ENCODE measurements at places on chromosomes 7 and 10.

- no peak for DNase-seq
These were observed 50.7 kb upstream of the GHITM start for GRCh38 chr10:84088626-84089025.

DNA sequence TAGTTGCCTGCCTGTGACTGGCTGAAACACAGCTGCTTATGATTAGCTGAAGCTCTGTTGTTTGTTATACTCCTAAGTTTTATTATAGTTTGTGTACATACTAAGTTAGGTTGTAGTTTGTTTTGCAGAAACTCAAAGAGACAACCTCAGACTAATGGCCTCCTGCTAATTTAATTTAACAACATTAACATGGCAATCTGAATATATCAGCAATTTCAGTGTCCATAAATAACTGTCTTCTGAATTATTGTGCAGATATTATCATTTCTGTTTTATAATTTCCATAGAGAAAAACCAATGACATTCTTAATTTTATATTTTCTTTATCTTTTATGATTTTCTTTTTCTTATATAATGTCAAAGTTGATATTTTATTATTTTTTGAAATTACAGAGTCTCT lies 298.1 kb upstream of the PLXDC2 start:
- no peak for DNase-seq

DNA sequence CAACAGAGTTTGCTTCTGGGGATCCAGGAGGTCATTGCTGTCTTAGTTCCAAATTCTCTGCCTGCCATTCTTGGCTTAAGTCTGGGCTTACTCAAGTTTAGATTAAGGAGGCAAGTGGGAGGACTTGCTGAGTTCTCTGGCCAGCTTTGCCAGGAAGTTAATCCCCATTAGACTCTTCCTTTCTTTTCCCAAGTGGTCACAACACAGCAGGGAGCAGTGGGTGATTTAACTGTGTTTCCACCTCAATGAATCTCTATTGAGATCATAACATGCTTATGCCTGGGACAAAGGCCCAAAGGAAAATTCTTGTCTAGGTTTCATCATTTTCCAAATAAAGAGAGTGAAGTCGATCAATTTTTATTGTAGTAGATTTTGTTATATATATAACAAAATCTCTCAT lies 1159.6 kb downstream of the SORCS3 start:
- DNase-seq, result no peak

DNA sequence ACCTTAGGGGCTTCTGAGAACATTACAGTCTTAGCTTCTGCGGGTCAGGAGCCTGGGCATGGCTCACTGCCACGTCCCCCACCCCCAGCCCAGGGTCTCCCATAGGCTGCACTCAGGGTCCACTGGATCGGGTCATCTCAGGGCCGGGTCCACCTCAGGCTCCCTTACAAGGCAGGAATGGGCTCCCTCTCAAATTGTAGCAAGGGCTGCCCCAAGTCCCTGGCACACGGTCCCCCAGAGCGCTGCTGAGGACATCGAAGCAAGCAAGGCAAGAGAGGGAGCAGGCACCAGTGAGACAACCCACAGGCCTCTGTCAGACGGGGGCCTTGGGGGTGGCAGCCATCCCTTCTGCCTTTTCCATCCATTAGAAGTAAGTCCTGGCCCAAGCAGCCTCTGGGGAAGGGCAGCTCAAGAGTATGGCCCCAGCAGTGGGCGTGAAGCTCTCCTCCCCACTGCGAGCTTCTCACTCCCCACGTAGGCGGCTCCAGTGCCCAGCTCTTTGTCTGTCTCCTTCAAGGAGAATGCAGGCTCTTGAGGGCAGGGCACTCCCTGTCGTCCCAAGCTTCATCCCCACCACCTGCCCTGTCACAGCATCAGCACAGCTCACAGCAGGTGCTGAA lies 18.0 kb upstream of the RET start:
- DNase-seq, result no peak

DNA sequence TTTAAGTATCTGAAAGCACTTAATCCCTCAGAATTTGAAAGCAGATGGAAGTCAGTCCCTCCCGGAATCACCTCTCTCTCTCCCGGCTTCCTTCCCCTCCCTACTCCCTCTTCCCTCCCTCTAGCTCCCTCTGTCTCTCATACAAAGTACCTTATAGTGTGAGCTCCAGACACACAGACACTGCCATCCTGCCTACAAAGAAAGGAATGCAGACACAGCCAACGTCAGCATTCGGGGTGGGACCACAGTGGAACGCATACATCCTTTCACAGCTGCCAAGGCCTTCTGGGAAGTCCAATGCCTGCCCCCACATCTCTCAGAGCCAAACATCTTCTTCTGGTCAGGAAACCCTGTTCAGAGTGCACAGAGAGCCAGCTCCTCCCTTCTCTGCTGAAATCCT lies 9.3 kb downstream of the NOD1 start:
- DNase-seq, result no peak

- no peak for DNase-seq
These were observed 166.6 kb downstream of the INHBA start for GRCh38 chr7:41536122-41536872.

GRCh38 chr10:91627344-91628102 lies 5.3 kb downstream of the PPP1R3C start:
- no peak for DNase-seq

DNA sequence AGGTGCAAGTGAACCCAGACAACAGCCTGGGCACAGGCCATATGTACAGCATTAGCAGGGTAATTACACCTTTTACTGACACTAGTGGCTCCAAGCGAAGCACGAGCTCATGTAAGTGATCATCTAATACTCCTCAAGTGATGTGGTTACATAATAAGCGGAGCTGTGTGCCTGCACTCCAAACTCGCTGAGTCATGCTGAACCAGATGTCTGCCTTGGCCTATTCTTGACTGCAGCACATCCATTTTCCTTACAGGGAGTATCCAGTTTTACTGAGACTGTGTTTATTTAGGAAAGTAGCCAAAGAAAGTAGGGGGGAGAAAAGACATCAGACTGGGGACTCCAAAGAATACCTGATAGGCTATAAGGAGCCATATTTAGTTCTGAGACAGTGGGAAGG lies 90.1 kb downstream of the GRM3 start:
- no peak for DNase-seq

Measured in activated CD4-positive, CD25-positive, alpha-beta regulatory T cell (primary cell).